Stimulated activated CD4-positive, alpha-beta T cell treated with anti-CD3 and anti-CD28 coated beads, Interleukin-12 subunit alpha, Interleukin-12 subunit beta, amount 100 ng/mL, for 48 hours (primary cell): ENCODE measurements at places on chromosomes 11 and 22.

GRCh38 chr11:128481135-128481534 is 106.2 kb downstream of the ETS1 start:
- DNase-seq = no peak

DNA sequence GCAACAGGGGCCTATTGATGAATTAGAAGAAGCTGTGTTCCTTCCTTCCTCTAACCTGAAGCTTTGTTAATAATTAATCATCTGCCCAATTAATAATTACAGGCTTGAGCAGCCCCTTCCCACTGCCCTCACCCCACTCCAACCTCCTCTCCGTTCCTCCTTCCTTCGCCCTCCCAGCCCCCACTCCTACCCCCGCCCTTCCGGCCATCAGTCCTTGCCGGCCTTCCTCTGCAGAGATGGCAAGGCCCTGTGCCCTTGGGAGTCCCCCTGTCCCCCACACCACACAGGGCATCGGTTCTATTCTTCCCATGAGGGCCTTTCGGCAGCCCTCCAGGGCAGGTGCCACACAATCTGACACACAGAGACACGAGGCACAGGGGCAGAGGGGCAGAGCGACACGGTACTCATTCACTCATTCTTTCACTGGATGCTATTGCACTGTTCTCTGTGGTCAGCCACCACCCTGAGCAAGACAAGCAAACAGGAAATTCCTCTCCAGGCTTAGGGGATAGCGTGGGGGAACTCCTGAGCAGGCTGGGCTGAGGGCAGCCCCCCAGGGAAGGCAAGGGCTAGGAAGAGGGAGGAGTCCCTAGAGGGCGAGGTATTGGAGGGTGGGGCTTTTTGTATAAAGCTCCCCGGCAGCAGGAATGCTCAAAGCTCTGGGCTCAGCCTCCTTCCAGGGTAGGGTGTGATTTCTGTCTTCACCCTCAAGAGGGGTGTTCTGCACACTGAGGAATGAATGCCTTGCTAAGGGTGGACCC is 14.7 kb downstream of the MGAT3 start:
- DNase-seq = no peak

DNA sequence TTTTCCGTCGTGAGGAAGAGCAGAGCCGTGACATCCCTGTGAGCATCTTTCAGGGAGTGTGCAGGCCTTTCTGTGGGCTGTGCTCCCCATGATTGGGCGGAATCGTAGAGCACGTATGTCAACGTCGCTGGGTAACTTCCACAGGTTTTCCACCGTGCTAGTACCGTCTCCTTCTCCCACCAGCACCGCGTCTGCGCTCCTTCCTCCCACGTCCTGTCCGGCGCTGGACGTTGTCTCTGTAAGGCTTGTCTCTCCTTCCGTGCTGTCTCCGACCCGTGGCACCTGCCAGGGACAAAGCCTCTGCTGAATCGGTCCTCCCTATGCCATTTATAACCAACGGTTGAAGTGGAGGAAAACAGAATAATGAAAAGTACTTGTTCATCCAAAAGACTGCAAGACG is 386.7 kb downstream of the BRD1 start:
- no peak for DNase-seq

- no peak for DNase-seq
Measured at GRCh38 chr11:95576146-95576845, 213.3 kb downstream of the FAM76B start.

DNA sequence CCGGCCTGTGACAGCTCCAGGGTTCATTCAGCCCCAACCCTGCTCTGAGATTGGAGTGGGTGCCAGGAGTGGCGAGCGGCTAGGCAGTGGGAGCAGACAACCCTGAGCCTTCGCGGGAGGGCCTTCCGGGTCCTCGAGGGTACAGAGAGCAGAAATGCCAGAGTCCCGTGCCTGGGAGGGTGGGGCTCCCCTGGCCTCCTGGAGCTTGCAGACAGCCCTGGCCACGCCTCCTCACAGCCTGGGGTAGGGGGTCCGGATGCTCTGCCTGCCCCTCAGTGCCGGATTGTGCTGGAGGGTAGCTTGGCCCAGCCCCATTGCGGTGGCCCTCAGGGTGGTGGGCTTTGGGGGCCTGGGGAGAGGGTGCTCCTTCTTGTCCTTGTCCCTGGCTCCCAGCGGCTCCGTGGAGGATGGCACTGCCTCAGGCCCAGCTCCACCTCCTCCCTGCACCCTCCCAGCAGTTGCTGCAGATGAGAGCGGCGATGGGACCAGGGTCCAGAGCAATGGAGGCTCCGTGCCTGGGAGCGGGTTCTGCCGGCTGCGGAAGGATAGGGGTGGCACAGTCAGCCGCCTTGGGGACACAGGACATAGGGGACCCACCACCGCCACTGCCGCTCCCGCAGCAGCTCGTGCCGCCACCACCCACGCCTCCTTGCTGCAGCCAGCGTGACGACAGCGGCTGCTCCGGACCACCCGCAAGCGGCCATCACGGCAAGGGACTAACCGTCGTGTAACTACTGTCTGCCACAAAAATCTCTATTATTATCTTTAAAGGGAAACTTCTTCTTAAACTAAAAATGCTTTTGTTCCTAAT is 34.9 kb upstream of the OR10G7 start:
- no peak for DNase-seq

- DNase-seq = no peak
Measured at GRCh38 chr22:32842486-32842885, 41.0 kb downstream of the TIMP3 start.

DNA sequence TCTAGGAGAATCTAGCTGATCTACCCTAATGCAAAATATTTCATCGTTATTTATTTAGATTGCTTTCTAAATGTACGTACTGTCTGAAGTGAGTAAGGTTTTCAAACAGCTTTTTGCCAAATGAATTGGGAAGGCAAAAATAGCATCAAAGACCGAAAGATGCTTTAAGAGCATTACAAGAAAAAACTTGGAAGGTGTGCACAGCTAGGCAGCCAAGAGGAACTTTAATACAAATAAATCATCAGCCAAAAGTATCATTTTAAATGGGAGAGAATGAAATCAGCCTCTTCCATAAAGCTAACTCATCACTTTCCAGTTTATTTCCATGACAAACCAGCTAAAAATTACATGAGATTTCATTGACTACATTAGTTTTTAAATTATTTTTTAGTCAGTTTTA is 30.2 kb upstream of the CFAP300 start:
- no peak for DNase-seq

GRCh38 chr11:106471276-106471675 is 393.8 kb downstream of the AASDHPPT start:
- DNase-seq = no peak

GRCh38 chr22:45254388-45254787 is 13.7 kb upstream of the KIAA0930 start:
- DNase-seq = no peak

DNA sequence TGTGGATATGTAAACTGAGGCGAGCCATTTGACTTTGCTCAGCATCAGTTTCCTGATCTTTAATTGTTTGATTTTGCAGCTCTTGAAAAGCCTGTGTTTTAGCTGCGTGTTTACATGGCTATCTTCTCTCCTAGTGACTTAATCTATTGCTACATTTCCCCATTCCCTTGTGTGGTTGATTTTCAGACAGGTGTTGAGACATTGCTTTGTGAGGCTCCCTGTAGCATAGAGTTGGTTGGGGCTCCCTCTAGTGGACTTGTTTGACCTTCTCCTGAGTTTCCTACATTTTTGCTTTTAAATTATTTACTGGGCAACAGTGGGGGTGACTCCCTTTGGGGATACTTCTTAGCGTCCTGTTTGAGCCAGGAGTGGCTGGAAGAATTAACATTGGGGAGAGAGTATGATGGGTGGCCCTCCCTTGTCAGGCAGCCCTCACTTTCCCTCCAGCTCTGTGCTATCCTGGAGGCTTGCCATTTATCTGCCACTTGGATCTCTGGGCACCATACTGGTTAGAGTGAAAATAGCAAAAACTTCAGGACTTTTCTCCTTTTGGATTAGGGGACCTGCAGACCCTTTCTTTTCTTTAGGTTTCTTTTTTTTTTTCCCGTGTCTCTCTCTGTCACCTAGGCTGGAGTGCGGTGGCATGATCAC is 9.2 kb upstream of the CBL start:
- peak; percentile 22 for DNase-seq

DNA sequence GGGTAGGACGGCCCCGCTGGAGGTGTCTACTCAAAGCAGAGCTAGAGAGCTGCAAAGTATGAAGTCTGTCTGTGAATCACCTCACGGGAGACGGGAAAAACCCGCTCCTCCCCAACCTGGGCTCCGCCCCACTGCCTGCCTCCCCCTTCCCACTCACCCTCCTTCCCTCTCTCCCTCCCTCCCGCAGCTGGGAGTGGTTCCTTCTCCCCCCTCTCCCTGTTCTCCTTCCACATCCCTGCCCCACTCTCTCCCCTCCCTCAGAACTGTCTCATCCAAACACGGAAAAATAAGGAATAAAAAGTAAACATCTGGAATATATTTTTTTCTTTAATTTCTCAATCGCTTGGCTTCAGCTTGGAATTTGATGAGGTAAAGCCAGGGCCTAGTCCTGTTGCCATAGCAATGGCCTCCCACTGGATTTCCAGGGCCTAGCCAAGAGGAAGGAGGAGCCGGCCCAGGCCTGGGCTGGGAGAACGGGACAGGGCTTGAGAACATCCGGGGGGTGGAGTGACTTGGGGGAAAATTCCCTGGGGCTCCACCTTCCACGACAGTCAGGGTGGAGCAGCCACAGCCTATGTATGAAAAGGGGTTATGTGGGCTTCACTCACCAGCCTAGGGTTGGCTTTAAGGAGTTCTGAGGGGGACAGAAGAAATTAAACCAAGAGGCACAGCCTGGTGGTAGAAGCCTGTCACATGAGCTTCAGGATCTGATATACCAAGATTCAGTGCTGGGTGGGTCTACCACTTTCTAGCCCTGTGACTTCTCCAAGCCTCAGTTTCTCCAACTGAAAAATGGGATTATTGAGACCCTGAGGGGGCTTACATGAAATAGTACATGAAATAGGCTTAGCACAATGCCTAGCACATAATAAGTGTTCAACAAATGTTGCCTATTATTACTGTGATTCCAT is 2.2 kb downstream of the TNKS1BP1 start:
- no peak for DNase-seq

DNA sequence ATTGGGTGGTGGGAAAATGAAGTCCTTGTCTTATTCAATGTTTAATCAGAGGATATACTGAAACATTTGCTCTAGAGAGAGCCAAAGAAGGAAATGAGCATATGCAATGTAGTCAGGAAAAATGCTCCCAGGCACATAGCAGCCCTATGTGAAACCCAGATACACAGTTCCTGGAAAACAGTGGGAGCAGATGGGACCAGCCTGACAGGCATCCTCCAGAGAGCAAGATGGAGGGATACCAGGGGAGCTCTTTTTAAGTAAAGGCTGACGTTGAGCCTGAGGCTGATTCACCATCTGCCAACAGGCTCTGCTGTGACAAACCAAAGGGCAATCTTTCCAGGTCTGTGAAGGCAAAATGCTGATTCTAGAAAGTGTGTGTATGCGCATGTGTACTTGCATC is 559.4 kb upstream of the KIRREL3 start:
- no peak for DNase-seq

- no peak for DNase-seq
Measured at GRCh38 chr11:2581151-2581930, 118.5 kb downstream of the KCNQ1OT1 start.

GRCh38 chr11:117612177-117612576 is 184.8 kb downstream of the DSCAML1 start:
- DNase-seq = no peak

DNA sequence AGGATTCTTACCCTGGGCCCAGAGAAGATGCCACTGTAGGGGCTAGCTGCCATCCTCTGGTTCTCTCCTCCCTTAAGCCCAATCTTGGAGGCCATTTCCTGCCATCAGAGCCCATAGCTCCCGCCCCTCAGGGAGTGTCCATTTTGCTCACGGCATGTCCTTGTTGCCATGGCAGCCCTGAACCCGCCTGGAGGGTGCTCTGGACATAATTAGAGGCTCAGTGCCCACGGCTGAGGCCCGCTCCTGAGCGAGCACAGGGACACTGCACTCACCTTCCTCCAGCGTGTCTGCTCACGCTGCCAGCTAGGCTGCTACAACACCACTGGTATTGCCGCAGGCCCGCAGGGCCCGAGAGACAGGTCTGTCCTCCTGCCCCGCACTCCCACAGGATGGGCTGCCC is 11.1 kb upstream of the SUSD2 start:
- no peak for DNase-seq

GRCh38 chr11:29773656-29774264 is 243.1 kb downstream of the KCNA4 start:
- no peak for DNase-seq

DNA sequence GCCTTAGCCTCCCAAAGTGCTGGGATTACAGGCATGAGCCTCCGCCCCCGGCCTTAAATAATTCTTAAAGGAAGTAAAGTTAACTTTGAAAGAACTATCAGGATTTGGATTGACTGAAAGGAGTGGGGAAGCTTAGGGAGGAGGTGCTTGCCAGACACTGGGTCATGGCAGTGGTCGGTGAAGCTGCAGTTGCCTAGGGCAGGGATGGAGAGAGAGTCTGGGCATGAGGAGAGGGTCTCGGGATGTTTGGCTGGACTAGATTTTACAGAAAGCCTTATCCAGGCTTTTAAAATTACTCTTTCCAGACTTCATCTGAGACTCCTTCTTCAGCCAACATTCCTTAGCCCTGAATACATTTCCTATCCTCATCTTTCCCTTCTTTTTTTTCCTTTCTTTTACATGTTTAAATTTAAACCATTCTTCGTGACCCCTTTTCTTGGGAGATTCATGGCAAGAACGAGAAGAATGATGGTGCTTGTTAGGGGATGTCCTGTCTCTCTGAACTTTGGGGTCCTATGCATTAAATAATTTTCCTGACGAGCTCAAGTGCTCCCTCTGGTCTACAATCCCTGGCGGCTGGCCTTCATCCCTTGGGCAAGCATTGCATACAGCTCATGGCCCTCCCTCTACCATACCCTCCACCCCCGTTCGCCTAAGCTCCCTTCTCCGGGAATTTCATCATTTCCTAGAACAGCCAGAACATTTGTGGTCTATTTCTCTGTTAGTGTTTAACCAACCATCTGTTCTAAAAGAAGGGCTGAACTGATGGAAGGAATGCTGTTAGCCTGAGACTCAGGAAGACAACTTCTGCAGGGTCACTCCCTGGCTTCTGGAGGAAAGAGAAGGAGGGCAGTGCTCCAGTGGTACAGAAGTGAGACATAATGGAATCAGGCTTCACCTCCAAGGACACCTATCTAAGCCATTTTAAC is at the start of gene NNMT:
TSS of gene NNMT (plus strand) at position 724 of the 929 bp plus-strand sequence. CDS start at position 882, 158 bp downstream.
- DNase-seq = no peak

DNA sequence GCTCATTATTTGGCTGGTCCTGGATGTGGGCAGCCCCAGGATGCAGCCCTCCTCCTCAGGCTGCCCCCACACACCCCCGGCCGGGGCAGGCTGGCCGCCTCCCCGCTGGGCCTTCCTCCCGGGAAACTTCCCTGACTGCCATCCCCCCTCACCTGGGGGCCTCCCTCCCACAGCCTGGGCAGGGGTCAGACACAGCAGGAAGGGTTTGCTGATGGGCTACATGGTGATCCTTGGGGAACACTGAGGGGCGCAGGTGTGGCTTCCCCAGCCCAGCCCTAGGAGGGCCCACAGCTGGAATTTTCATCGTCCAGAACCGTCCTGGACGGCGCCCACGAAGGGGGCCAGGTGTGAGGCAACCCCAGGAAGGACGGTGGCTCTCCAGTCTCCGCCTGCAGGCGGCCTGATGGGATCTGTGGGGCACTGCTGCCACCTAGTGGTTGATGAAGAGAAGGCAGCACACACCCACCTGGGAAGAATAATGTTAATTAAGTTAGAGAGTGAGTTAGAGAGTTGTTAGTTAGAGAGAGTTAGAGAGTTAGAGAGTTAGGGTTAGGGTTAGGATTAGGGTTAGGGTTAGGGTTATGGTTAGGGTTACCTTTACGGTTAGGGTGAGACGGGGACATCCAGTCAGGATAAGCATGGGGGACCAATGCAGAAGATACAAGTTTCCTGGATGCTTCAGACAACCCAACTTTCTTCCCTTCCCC is 75.9 kb upstream of the PRR5 start:
- peak; percentile 59 for DNase-seq
